M059J (cell line): ENCODE measurements at places on chromosomes 12 and 14.

DNA sequence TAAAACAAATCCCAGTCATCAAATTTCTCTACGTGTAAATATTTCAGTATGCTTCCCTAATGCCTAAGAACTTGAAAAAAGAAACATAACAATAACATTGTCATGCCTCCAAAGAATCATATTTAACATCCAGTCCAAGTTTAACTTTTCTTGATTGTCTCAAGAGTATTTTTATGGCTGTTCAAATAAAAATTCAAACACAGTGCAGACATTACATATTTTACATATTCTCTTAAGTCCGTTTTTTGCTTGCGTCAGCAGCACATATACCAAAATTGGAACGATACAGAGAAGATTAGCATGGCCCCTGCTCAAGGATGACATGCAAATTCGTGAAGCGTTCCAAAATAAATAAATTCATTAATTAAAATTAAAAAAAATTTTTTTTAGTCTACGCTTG lies 23.3 kb upstream of the EEA1 start:
- DNase-seq: no peak

DNA sequence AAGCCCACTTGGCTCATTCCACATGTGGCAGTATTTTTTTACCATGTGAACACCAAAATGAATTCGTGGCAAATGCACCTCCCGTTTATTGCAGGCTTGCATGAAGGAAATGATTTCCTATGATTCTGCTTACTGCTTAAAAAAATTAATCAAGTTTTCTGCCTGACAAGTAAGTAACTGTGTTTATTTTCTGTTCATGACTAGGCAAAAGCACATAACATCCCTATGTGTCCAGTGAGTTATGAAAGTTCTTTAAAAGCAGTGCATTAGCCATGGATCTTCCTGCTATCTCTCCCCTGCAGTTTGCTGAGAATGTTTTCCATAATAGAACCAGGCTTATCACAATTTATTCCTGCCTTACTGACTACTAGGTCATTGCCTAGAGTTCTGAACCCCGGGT lies 20.4 kb downstream of the GPR65 start:
- no peak for DNase-seq

DNA sequence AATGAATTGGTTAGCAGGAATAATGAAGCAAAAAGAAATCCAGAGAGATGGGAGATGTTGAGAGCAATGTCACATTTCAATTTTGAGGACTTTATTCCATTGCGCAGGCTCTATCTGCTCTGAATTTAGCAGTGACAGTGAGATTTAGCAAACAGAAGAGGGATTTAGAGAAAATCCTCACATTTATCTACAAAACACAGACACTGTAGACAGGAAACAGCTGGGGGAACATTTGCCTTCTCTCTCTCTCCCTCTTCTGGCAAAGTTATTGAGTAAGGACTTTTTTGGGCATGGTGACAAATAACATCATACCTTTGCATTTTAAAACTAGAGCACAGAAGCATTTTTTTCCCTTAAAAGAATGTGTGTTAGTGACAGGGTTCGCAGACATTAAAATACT lies at the start of gene IGF1:
IGF1 (minus strand) TSS at position 158 of the 400 bp plus-strand sequence. CDS start 182 bp downstream, outside the sequence.
- peak; percentile 18 for DNase-seq

GRCh38 chr14:38187528-38187927 lies 20.2 kb upstream of the SSTR1 start:
- no peak for DNase-seq

DNA sequence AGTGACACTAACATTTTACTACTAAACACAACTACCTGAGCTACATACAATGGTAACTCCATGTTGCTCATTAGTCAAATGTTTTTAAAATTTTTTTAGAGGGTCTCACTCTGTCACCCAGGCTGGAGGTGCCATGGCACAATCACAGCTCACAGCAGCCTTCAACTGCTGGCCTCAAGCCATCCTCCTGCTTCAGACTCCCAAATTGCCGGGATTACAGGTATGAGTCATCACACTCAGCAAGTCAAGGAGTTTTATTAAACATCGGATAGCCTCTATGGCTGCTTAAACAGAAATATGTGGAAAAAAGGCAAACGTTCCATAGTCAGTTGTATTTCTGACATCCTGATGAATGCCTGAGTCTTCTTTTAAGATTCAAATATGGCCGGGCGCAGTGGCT lies 11.1 kb upstream of the NPFF start:
- peak; percentile 58 for DNase-seq

GRCh38 chr12:103839609-103840461 lies 1.2 kb downstream of the NT5DC3 start:
- no peak for DNase-seq
